ENCODE measurements at places on chromosomes 2 and 18. TPM values are rescaled to one million over a fixed set of nuclear protein-coding genes. Genes with fewer than 3 reads are reported as not detected.

Gene SLC40A1
- total RNA-seq = 3.1 TPM

Gene POTEF
- 2.3 TPM for total RNA-seq

Gene SERPINB13
- not detected for total RNA-seq

Gene CAPG
- total RNA-seq = 59.3 TPM

Gene LHCGR
- not detected for total RNA-seq

Gene ASAP2
- total RNA-seq = 47.2 TPM

Gene NPHP1
- 3.3 TPM for total RNA-seq

Gene DSG4
- total RNA-seq = not detected

Gene ZNF512
- 32.5 TPM for total RNA-seq

Gene RTP5
- total RNA-seq = not detected

Gene CD302
- 0.41 TPM for total RNA-seq

Gene DSC3
- 5.2 TPM for total RNA-seq

Gene DPP4
- 6.7 TPM for total RNA-seq

Gene MYO5B
- total RNA-seq = 7.2 TPM

Gene TUBB8B
- not detected for total RNA-seq

Gene IHH
- not detected for total RNA-seq

Gene SH3RF3
- 7.3 TPM for total RNA-seq

Gene KCNF1
- 1.6 TPM for total RNA-seq

Gene COQ10B
- total RNA-seq = 48.3 TPM

Gene FHOD3
- 6.1 TPM for total RNA-seq

Gene FRZB
- 0.67 TPM for total RNA-seq

Gene ANKRD53
- 0.94 TPM for total RNA-seq

Gene SPP2
- total RNA-seq = not detected

Data from astrocyte (in vitro differentiated cells and primary cell).